ENCODE measurements at places on chromosomes 12 and 14.

- no peak for ATAC-seq
Observed at GRCh38 chr12:128583453-128583852, 240.3 kb downstream of the SLC15A4 start.

DNA sequence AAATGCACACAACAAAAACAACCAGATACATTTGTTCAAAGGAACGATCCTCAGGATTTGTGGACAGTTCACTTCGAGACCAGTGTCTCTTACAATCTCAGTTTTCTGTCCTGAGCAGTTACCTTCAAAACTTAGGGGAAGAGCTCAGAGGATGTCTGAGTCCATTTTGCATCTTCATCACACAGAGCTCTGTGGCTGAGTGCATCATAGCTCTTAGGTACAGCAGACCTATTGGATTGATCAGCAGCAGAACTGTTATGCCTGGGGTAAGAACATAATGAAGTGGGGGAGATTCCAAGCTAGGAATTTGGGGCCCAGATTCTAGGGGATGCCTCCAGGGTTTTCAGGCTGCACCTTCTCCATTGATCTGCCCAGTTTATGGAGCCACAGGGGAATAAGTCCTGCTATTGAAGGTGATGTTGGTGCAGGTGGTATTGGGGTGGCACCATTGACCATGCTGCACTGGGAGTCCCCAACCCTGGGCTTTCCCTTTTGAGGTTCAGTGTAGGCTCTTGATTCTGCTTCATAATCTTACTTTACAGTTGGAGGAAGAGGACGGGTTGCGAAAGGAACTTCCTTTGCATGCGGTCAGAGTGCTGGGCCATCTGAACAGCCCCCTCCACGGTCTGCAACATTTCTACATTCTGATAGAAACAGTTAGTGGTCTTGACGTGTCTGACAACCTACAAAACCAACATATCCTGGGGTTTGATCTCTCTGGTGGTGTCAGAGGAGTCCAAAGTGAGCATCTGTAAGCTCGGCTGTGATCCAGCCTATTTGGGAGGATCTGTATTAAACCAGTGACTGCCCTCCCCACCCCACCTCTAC lies 112.8 kb downstream of the CHST11 start:
- peak; percentile 41 for ATAC-seq

GRCh38 chr12:6380141-6381121 lies 3.5 kb upstream of the LTBR start:
- ATAC-seq: no peak

DNA sequence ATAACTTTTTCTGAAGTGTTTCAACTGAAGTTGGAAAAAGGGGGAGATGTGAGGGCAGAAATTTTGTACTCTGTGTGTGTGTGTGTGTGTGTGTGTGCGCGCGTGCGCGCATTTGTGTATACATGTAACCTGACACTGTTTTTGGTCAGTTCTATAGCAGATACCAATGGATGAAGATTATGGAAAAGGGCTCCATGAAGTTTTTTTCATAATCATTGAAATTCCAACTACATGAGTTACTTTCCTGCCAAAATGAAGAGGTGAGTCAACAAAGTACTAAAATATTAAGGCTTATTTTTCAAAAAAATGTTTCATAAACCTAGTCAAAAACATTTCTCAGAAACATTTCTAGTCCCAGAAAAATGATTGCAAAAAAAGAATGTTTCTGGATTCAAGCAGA lies 25.7 kb upstream of the CERS5 start:
- no peak for ATAC-seq

- ATAC-seq: no peak
Observed at GRCh38 chr12:7346551-7347225, 42.8 kb downstream of the ACSM4 start.

GRCh38 chr12:104944252-104944651 lies 13.8 kb downstream of the SLC41A2 start:
- no peak for ATAC-seq

DNA sequence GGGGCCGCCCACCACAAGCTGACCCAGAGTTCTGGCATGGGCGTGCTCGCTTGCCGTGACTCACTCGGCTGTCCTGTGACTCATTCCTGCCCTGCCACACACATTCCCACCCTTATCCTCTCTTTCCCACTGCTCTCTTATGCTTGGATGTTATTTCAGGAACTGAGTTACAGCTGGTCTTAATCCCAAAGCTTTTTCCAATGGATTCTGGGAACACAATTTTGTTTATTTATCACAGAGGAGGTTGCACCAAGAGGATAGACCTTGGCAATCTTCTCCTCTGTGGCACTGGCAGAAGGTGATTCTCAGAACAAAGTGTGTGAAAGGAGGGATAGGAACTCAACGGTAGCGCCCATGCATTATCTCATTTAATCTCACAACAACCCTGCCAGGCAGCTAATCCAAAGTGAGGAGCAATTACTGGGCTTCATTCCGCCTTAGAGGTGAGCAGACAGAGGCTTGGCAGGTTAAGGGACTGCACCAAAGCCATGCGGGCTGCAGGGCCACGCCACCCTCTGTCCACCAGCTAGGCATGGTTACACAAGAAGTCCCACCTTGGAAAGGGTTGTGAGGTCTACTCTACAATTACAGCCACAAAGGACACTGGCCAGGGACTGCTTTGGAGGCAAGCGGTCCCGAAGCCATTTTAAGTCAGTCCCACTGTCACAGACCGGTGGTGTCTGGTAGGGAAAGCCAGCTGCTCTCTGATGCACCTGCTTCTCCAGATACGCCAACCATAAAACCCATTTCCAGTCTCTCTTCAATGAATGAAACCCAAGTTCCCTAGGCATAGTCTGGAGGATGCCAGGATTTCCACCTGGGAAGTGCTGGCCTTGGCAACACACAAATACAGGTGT lies 32.9 kb downstream of the SYNE3 start:
- ATAC-seq: peak; percentile 89

DNA sequence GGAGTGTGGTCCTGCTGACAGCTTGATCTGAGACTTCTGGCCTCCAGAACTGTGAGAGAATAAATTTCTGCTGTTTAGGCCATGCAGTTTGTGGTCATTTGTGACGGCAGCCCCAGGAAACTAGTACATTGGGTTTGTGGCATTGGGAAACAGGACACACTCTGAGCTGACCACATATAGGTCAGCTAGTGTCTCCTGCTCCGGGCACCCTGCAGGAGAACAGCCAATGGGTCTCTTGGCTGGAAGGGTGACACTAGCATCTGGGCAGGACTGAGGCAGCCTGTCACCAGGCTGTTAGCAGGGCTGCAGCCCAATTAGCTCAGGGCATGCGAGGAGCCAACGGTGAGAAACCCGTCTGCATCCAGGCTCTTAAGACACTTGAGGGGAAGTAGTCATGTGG lies 83.2 kb downstream of the PITPNM2 start:
- no peak for ATAC-seq

GRCh38 chr14:21703357-21704326 lies 30.0 kb upstream of the OR4E1 start:
- no peak for ATAC-seq

- no peak for ATAC-seq
Observed at GRCh38 chr12:48773686-48774085, 15.2 kb downstream of the ADCY6 start.

GRCh38 chr14:94622653-94623421 lies 10.6 kb downstream of the SERPINA3 start:
- no peak for ATAC-seq

DNA sequence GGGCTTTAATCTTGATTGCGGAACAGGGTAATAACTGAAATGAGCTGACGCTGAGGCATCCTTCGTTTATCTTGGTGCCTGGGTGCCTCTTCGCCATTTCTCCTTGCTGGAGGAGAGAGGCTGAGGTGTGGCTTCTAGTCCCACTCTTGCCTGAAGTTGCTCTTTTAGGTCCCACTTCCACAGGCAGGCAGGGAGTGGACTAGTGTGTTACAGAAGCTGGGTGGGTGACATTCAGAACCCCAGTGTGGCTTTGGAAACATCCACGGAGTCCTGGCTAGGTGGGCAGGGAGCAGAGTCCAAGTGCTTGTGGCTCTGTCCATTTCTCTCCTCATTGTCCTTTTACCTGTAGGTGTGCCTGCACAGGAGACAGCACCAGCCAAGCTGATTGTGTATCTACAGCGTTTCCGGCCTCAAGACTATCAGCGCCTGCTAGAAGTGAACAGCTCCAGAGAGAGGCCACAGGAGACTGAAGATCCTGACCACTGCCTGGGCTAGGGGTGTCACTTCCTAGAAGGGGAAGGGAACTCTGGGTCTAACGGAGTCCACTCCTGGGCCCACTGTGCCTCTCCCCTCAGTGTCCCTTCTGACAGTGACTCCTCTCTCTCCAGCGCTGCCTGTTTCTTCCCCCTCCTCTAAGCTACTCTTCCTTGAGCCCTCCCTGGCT lies 2.4 kb downstream of the THTPA start:
- ATAC-seq: no peak

DNA sequence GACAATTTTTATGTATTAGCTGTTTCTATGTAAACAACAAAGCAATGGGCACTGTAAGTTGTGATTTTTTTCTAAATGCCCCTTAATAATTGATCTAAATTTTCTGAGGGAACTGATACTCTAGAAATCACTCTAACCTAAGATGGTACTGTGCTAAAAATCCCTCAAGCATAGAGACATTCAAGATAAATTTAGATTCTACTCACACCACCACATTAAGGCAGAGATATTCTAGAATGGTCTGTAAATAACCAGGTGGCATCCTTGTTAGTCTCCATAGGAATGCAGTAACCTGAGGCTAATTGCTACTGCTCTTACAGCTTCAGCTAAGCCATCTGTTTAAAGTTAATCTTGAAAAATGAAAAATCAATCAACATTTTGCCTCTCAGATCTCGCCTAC lies 87.3 kb downstream of the SLC41A2 start:
- ATAC-seq: no peak

DNA sequence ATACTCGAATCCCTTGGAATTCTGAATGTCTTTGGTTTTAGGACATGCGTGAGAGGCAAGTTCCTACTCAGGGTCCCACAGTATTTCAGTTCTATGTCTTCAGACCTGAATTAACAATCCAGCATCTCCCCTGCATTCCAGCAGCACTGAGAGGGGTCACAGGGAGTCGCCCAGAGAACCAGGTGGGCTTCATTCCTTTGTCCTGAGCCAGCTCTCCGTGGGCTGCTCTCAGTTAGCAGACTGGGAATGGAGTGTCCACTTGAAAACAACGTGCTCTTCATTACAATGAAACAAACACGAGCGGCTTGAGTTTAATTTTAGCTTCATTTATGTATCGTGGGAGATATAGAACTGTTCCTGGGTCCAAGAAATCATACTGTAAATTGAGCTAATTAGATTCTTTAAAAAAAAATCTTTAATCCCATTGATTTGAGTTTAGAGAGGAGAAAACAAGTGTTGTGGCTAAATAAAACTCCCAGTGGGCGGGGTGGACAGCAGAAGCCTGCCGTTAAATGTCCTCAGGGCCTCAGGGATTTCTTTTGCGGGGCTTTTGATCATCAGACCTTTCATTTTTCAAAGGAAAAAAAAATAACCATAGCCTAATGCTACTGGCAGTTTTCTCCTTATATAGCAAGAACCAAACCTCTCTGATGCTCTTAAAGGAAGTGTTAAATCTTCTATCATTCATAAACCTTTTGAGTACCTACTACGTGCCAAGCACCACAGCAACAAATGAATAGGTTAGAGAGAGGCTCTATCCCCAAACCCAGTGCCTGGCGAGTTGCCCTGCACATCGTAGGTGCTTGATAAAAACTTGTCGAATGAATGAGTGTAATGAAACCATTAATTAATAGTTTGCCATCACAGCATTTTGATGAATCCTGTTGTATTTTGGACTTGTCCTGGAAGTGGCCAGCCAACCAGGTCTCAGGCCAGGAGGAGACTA lies 140.4 kb downstream of the CHST11 start:
- no peak for ATAC-seq

DNA sequence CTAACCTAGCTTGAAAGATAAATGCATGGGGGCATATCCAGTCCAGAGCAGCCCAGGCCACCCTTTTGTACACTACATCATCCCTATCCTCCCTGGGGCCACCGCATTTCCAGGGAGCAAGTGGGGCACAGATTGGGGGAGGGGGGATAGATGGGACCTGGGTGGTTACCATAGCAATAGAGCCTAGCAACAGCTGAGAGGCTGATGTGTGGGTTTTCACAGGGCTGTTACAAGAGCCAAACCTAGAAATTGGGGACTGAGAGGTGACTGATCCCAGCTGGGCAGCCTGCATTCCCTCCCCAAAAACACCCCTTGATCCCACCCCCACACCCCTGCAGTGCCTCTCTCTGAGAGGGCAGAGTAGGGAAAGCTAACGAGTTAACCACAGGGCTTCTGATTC lies 3.7 kb upstream of the ZNF384 start:
- no peak for ATAC-seq

GRCh38 chr14:66833816-66834215 lies 325.9 kb downstream of the GPHN start:
- no peak for ATAC-seq

GRCh38 chr12:130081117-130081805 lies 81.0 kb upstream of the FZD10 start:
- ATAC-seq: no peak

All from gastroesophageal sphincter (tissue), 4 donors.